ENCODE measurements at places on chromosomes 4 and X.

GRCh38 chr4:128364565-128364964, 77.0 kb upstream of the PGRMC2 start:
- no peak for DNase-seq

- no peak for DNase-seq
These were observed 31.5 kb upstream of the HTRA3 start for GRCh38 chr4:8238036-8238511.

DNA sequence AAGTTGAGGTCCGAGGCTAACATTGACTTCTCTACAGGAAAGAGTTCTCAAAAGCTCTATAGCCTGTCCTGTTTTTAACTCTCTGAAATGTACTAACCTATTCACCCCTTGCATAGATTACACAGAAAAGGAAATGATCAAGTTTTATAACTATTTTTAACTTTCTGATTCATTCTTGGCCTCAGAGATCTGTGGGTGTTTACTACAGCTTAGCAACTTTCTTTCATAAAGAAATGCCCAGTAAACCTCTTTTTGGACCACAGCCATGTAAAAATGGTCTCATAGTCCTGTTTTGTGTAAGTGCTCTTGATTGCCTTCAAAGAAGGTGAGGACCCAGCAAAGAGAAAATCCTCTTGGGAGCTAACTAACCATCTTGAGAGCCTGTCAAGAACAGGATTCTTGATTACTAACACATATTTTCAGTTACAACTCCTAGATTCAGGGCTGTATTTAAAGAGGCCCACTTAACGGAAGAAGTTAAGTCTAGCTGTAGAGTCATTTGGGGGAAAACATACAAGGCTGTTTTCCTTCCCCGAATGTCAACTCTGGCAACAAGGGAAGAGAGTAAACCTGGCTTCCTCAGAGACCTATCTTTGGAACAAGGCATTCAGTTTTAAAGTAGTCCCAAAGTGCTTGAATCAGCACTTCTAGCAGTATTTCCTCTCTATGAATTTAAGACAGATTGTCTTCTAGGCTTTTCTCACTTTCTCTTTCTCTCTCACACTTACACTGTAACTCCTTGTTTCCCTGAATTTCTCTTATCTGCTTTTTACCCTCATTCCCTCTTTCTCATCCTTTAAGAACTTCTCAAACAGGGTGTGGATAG, 78.2 kb downstream of the IL21 start:
- no peak for DNase-seq

- no peak for DNase-seq
These were observed 12.0 kb upstream of the TMEM154 start for GRCh38 chr4:152691761-152692160.
